ENCODE measurements at places on chromosomes 7 and 10.

DNA sequence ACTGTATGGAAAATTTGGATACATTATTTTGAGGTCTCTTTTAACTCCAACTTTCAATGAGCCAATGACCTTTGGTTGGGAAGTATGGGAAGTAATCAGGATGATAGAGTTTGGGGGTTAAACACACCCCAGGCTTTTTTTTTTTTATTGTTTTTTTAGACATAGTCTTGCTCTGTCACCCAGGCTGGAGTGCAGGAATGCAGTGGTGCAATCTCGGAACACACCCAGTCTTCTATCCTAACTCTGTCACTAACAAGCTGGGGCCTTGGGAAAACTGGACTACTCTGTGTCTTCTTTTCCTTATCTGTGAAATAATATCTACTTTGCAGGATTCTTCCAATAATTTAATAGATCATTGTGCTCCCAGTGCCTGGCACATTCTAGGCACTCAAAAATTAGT is 37.6 kb upstream of the AGBL3 start:
- DNase-seq: no peak

- no peak for DNase-seq
Observed at GRCh38 chr10:117656385-117657367, 114.1 kb downstream of the EMX2 start.

- DNase-seq: no peak
Observed at GRCh38 chr7:134245253-134245652, 71.5 kb downstream of the SLC35B4 start.

DNA sequence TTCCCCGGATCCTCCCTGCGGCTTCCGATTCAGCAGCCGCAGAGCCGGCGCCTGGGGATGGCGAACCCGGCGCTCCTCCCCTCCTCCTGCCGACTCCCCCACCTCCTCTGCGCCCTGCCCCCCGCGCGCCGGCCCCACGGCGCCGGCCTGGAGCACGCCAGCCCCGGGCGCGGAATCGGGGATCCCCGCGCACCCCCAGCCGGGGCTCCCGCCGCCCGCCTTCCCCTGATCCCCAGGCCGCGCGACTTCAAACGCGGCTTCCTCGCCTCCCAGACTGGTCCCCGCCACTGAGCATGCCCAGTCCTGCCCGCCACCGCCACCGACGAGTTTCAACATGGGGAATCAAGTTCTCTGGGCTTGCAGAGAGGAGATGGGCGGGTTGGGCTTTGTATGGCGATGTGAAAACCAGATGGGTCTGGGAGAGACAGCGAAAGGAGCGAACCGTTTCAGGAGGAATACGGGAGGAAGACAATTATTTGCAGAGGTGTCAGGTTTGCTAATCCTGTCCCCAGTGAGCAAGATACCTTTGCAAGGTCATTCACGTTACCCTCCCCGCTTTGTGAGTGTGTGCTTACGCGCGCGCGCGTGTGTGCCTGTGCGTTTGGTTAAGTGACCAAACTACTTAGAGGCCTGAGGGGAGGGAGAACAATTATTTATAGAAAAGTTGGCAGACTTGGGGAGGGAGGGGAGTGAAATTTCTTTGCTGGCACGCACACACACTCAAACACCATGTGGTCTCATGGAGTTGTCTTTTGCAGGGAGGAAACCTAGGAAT is at the start of gene PANK1:
TSS of gene PANK1 (minus strand) at position 276 of the 775 bp plus-strand sequence. CDS start 351 bp downstream, outside the sequence.
- peak; percentile 62 for DNase-seq

DNA sequence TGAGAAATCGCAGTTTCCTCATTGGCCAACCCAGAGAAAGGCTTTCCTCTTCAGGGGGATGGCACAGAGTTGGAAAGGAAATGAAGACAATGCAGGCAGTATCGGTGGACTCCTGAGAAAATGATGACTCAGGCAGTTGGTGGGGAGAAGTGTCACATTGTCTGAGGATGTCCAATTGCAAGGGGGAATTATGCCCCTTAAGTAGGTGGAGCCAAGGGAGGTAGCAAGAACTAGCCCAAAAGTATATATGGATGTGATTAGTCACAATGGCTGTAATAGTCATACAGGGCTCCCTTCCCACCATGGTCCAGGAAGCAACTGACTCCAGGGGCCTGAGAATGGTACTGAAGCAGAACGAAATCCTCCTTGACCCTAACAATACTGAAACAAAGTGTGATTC is 58.3 kb upstream of the EGFR start:
- DNase-seq: no peak

DNA sequence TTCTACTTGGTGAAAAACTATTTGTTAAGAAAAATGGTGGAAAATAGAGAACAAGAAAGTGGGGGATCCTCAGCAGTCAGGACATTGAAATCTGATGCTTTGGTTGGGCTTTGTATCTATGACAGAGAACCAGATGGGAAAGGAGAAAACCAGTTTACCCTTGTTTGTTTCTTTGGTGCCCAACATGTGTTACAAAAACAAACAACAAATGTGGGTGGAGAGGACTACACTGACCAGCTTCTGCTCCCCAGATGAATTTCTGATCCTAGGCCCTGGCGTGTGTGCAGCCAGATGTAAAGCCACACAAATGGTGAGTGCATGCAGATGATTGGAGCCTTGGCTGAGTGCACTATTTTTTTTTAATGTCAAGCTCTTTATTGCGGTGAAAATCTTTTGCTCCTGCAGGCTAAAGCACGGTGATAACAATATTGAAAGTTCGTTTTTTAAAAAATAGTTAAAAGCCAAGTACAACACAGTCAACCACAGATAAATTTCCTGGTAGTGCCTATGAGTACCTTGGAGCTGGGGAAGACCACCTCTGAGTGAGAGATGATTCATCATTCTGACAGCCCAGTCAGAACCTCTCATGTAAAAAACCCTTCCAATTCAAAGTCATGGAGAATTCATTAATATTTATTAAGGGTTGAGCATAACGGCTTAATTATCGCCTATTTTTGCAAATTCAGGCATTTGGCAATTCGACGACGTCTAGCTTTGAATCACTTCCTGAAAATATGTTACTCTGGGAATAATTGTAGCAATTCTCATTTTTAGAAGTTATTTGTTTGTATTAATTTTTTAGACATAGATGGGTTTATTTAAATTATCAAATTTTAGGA is 163.7 kb downstream of the AGMO start:
- DNase-seq: no peak

DNA sequence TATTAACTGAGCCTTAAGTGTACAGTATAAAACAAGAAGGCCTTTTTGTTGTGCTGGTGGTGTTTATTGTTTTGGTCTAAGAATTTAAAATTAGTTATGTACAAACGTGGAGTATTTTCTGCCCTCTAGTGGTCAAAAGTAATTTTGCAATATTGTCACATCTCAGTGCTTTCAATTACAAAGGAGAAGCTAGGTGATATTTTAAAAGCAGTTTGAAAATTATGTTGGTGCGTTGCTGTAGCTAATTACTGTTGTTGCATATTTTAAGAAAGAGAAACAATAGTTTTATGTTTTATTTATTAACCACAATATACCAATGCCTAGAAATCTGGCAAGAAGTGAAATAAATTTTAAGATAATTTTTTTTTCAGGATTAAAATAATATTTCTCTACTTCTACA is 11.4 kb downstream of the NPVF start:
- no peak for DNase-seq

DNA sequence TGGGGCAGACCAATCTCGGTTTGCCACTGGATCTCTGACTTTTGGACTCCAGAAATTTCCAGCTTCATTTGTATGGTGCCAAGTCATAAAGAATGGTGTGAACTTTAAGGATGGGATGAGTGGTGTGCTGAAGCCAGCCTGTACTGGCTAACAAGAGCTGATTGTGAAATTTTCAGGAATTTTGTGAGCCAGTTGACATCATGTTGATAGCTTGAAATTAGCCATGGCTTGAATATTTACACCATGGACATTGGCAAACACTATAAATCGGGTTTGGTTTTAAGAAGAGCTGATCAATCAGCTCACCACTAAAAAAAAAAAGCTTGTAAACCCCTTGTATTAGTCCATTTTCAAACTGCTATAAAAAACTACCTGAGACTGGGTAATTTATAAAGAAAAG is 14.1 kb upstream of the MYH16 start:
- DNase-seq: no peak

DNA sequence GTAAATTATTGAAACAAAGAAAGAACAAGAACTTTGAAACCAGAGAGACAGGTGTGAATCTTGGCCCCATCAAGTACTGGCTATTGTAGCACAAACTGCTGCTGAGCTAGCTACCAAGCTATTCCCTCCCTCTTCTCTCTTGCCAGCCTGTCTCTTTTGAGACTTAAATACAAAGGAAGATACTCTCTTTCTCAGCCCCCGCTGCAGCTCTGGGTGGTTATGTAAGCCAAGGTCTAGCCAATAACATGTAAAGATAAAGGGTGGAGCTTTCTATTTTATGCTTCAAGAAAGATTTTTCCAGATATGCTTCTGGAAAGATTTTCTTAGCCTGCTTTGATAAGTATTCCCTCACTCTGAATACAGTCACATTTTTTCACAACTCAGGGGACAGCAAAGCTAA is 17.2 kb downstream of the BAZ1B start:
- no peak for DNase-seq

GRCh38 chr10:103679096-103679790 is 176.1 kb downstream of the SH3PXD2A start:
- DNase-seq: no peak

DNA sequence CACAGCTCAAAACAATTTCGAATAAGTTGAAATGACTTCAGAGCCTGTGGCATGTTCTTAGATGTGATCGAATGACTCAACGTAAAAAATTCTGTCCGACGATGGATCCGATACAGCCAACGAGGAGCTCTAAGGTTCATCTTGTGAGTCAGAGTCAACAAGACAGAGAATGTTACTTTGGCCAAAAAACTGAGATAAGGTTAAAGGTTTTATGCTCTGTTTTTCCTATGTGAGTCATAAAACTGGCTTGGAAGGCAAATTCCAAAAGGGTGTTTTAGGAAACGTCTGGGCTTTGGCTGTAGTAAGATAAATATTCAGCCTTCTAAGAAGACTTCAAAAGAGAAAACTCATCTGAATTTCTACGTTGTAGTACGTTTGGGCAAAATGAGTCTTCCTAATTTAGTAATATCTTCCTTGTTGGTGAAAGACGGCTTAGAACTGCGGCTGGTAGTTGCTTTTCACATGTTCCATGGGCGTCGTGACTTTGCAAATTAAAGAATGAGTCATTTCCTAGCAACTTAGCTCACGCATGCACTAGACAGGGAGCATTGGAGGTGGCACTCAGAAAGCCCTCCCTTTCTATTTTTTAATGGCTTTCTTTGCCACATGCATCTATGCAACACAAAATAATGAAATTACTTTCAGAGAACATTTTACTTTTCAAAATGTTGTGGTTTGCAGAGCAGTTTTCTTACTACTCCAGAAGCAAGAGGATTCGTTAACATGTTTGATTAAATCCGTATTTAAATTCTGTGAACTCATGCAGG is 28.2 kb downstream of the PFKP start:
- peak; percentile 43 for DNase-seq
